ENCODE measurements at places on chromosomes 5 and 9.

- no peak for DNase-seq
Observed at GRCh38 chr5:65213921-65214525, 267.7 kb downstream of the ADAMTS6 start.

DNA sequence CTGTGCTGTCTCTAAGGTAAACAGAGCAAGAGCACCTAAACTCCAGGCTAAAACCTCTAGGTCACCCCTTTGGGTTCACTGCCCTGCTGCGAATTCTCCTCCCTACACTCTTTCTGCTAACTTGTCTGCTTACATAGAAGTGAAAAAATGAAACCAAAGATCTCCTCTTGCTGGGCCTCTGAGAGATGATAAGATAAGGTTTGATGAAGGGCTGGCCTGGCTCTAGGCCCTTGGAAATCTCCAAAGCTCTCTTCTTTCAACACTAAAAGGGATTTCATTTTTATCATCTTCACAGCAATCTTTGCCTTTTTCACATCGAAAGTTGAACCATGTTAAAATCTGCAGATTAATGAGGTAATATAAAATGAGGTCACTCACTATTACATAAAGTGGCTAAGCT lies 450.8 kb upstream of the TLE4 start:
- no peak for DNase-seq

DNA sequence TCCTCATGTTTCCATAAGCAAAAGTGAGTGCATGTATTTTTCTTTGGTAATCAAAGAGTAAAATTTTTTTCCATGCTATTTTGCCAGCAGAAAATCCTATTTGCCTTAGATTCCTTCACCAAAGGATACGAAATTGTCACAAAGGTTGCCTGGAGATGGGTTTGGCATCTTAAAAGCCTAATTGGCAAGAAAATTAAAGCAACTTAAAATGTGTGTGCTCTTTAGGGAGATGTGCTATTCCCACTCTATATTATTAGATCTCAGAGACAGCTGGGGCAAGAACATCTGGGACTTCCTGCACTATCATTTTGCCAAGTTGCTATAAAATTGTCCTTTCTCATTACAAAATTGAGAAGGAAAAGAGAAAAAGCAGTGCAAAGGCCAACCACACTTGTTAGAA lies 146.1 kb downstream of the PLCXD3 start:
- no peak for DNase-seq

DNA sequence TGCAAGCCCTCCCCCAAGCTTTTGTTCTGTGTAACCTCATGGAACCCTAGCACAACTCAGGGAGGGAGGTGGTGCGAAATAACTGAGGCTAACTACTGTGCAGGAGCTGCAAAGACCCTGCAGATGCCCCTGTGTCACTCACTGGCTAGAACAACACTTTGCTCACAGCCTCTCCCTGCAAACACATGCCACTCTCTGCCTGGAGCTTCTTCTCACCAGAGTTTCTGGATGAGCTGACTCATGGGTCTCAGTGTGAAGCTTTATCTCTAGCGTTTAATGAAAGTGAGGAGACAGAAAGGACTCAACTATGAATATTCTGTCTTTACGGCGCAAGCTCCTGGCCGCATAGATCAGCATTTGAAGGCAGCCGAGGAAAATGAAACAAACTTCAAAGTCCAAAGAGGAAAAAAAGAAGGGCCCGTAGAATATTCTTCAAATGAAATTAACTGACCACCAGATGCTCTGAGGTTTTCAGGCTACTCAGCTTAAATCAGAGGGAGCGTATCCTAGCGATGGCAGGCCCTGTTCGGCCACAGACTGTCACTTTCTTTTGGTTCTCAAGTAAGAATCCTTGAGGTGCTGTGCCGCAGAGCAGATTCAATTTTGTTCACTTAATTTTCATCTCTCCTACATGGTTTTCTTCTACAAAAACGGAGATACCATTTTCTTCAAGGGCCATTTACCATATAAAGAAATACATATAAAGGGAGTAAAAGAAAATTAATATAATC lies 77.7 kb upstream of the TAS2R1 start:
- DNase-seq, result no peak

GRCh38 chr9:80946496-80947170 lies 742.7 kb downstream of the TLE1 start:
- DNase-seq, result no peak

DNA sequence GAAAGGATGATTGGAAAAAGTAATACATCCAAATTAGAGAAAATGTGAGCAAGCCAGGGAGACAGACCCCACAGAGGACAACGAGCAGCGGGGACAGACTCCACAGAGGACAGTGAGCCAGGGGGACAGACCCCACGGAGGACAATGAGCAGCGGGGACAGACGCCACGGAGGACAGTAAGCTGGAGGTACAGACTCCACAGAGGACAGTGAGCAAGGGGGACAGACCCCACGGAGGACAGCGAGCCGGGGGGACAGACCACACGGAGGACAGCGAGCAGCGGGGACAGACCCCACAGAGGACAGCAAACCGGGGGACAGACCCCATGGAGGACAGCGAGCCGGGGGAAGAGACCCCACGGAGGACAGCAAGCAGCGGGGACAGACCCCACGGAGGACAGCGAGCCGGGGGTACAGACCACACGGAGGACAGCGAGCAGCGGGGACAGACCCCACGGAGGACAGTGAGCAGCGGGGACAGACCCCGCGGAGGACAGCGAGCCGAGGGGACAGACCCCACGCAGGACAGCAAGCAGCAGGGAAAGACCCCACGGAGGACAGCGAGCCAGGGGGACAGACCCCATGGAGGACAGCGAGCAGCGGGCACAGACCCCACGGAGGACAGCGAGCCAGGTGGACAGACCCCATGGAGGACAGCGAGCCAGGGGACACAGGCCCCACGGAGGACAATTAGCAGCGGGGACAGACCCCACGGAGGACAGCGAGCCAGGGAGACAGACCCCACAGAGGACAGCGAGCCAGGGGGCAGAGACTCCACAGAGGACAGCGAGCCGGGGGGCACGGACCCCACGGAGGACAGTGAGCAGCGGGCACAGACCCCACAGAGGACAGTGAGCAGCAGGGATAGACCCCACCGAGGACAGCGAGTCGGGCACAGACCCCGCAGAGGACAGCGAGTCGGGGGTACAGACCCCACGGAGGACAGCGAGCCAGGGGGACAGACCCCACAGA lies 1.9 kb upstream of the ZDHHC11 start:
- DNase-seq, result no peak

- DNase-seq, result no peak
Observed at GRCh38 chr5:158026304-158027031, 167.5 kb upstream of the CLINT1 start.

GRCh38 chr5:159417170-159417569 lies 86.9 kb upstream of the IL12B start:
- no peak for DNase-seq

- no peak for DNase-seq
Observed at GRCh38 chr9:26369093-26369492, 523.5 kb downstream of the CAAP1 start.

DNA sequence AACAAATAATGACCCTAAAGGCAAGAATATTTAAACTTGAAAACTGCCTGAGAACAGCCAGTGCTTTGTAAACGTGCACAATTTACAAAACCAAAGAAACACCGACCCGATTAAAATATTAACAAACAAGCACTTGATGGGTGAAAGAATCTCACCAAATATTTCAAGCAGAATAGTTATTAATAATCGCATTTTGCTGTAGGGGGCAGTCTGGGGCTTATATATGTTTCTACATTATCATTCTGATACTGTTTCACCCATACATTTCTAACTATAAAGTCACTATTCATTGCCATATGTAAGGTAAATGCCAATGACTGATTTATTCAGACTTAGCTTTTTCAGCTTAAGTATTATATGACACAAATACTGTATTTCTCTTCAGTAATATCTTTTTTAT lies 37.7 kb downstream of the UBAP2 start:
- no peak for DNase-seq

DNA sequence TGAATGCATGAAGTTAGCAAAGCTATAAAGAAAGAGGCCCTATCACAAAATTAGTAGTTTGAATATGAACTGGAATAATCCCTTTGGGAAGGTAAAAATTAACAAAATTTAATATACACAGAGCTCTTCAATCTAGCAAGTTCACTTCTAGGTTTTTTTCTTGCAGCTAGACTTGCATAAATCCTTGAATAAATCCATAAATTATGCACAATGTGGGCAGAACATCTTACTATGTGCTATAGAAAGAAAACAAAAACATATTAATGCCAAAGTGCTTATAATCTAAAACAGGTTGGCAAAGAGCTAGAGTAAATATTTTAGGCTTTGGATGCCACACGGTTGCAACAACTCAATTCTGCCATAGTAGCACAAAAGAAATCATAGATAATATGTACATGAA lies 138.5 kb upstream of the FREM1 start:
- DNase-seq, result no peak

DNA sequence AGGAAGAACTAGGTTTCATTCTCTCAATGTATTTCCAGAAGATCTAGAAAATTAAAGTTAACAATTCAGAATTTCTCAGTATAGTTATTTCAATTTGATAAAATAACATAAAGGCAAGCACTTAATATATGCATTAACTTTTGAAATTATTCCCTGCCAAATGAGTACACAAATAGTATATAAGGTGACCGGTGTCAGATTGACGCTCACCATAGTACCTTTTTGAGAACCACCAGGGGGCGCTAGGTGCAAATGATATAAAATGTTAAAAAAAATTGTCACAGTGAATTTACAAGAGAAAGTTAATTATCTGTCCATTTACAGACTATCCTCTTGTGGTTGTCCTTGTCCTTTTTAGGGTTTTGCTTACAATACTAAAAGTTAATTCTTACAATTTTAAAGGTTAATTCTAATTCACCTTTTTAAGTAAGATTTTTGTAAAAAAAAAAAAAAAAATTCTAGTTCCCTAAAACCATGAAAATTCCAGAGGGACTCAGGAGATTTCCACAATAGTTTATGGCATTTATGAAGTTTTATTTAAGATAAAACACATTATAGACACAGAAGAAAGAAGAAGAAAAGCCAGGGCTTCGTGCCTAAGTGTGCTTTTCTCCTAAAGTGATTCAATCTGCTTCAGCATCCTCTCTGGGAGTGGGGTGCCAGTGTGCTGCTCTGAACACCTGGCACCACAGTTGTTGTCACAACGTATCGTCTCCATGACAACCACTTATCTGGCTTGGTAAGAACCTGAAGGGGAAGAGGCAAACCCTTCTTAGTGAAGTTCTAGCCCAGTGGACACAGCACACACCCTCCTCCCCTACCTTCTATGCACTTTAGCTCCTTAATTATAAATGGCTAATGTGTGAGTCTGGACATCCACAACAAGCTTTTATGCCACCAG lies 1.7 kb downstream of the ADAMTS16 start:
- no peak for DNase-seq

DNA sequence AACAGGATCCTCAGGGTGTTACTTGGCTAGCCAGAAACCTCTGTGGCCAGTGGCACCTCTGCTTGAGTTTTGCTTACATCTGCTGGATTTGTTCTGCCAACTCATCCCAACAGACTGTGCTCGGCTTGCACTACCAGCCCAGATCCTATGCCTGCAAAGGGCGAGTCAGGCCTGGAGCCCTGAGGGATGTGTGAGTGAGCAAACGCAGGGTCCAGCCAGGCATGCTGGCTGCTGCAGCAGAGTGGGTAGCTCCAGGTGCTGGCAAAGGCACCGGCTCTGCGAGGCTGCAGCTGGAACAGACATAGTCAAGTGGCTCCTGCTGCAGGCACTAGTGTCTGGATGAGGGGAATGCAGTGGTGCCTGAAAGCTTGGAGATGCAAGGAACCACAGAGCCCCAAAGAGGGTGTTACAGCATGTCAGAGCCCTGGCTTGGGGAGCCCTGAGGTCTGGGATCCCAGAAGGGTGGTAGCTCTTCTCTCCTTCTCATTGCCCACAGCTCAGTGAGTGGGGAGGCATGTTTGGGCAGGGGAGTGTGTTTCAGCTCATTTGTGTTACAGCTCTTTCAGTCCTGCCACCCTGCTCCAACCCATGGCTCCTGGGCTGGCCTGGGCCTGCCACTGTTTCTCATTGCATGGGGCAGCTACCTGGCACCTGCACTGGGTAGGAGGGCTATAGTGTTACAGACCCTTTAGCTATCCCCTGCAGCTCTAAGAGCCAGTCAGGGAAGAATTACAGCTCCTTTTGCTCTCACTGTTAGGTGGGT lies 332.6 kb downstream of the TAF11L14 start:
- no peak for DNase-seq

- DNase-seq, result no peak
Observed at GRCh38 chr9:121059513-121059912, 9.4 kb upstream of the C5 start.

DNA sequence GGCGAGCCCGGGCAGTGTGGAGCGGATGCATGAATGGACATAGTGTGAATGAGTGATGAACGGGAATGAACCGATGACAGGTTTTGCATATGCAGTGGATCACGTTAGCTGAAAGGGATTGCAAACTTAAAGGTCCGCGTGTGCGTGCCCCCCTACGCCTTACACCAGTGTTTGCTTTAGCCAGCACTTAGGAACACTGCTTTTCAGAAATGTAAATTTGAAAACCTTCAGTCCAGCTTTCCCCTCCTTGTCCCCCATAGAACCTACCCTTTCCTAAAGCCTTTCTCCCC lies 692 bp downstream of the PSAT1 start:
- no peak for DNase-seq

DNA sequence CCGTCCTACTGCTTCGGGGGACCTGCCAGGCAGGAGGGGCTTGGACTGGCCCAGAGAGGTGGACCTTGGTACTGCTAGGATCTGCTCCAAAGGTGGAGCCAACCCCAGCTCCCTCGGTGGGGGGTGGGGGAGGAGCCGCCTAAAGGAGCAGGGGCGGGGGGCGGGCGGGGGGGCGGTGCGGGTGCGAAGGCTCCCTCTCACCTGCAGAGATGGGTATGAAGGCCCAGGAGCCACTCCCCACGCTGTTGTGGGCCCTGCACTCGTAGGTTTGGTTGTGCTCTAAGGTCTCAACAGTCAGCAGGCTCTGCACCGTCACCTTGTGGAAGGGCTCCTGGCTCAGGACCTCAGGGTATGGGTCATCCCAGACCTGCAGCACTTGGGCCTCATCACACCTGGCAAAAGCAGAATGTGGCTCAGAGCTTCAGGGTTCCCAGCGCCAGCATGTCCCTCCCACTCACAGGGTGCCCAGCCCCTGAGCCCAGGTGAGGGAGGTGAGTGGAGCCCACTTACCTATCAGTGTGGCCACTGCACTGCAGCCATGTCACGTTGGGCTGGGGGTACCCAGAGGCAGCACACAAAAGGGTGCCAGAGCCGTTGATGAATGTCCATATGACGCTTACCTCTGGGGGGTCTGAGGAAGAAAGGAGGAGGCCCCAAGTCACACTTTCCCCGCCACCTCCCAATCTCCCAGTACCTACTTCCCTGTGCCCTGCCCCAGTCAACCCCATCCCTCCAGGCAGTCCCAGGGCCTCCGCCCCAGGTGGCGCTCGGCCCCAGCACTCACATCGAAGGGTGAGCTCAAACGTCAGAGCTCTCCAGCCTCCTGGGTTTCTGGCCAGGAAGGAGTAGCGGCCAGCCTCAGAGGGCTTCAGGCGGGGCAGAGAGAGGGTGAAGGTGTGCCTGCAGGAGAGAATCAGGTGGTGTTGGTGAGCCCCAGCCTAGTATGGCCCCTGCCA lies 16.4 kb downstream of the CSF1R start:
- no peak for DNase-seq

- DNase-seq, result no peak
Observed at GRCh38 chr9:86454701-86455615, 100.7 kb upstream of the TUT7 start.

GRCh38 chr5:91106842-91107511 lies 276.1 kb downstream of the ARRDC3 start:
- DNase-seq, result no peak
